ENCODE measurements at places on chromosomes 12 and 14. TPM values are rescaled to one million over a fixed set of nuclear protein-coding genes. Genes with fewer than 3 reads are reported as not detected.

CABP1 gene
- polyA plus RNA-seq = 3.9 TPM

CLEC4D gene
- 0.09 TPM for polyA plus RNA-seq

FIGNL2 gene
- polyA plus RNA-seq = 3.8 TPM

SPIC gene
- polyA plus RNA-seq = not detected

SERPINA3 gene
- polyA plus RNA-seq = 0.50 TPM

DRAM1 gene
- polyA plus RNA-seq = 20.6 TPM

ABCD2 gene
- 0.03 TPM for polyA plus RNA-seq

- DNase-seq = no peak
Measured at GRCh38 chr12:93292731-93293566, 84.8 kb upstream of the NUDT4 start.

DNA sequence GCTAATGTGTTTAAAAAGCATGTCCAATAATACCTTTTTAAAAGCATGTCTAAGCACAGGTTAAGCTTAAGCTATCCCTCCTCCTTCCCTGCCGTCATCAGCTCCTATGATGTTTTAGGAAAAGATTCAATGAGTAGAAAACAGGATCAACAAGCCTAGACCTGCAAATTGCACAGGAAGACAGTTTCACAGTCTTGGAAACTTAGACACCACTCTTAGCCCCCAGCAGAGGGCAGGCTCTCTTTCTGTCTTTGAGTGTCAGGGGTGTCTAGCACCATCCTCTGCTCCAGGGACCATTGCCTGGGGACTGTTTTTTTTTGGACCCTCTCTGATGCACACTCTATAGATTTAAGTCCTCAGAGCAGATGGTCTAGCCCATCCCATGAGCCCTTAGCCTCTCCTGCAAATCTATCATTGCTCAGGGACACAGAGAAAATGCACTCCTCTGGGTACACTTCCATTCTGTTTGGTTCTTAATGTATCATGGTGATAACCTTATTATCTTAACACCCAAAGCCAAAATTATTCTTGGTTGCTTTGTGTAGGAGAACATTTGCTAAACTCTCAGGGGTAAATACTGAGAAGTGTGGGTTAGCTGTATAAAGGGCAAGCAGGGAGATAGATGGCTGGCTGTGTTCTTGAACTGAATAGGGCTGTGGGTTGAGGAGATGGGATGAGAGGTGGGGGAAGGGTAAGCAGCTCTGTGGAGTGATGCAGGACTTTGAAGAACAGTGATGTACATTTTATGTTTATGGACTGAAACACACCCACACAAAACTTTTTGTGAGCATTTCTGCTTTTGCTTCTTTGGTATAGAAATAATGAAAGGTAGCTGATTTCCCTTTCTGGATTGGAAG lies 259.9 kb upstream of the DDHD1 start:
- DNase-seq = no peak

GRCh38 chr14:59239022-59239421 lies 50.6 kb downstream of the DAAM1 start:
- DNase-seq = no peak

DNA sequence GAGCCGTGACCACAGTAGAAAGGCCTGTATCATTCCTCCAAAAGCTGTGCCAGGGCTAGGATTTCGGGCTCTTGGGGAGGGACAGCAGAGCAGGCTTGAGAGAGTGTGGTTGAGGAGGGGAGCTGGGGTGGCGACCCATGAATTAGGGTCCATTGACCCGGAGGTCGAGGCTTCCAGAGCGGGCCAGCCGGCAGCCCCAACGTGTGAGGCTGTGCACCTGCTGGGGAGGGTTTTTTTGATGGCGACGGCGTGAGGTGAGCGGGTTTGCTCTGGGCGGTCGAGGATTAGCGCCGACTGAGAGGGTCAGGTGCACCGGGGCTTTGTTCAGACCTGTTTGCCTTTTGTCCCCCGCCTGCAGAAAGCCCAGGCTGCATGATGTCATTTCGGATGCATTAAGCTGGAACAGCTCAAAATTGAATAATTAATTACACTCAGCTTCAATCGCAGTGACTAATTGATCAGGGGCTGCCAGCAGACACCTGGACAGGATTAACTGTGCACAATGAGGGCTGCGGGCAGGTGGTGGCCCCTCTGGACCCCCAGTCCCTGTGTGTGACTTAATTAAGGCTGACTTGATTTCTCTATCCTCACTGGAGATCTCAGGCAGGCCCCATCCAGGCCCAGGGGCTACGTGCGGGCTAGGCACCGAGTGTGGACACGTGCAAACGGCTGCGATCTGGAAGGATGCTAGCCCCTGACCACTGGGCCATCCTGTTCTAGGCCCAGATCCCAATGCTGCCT lies 42.1 kb upstream of the MEG3 start:
- DNase-seq = no peak

GRCh38 chr12:77830583-77831351 lies at the start of gene NAV3:
Gene NAV3 (plus strand): TSS chr12:77830894. CDS start chr12:77831462, 568 bp downstream.
- DNase-seq = peak; percentile 48

DNA sequence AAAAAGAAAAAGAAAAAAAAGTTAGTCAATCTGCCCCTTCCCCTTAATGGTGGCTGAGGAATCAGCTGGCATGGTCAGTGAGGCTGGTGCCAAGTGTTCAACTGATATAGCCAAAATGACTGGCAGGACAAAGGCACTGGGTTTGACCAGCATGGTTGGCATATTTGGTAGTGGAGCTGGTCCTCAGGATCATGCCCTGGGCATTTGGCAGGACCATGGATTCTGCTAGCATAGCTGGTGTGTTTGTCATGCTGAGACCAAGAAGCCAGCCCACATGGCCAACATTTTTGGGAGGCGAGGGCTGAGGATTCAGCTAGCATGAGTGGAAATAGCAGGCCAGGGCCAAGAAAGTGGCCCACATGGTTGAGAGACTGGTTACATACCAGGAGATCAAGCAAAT lies 136.5 kb downstream of the FBXL14 start:
- no peak for DNase-seq

DNA sequence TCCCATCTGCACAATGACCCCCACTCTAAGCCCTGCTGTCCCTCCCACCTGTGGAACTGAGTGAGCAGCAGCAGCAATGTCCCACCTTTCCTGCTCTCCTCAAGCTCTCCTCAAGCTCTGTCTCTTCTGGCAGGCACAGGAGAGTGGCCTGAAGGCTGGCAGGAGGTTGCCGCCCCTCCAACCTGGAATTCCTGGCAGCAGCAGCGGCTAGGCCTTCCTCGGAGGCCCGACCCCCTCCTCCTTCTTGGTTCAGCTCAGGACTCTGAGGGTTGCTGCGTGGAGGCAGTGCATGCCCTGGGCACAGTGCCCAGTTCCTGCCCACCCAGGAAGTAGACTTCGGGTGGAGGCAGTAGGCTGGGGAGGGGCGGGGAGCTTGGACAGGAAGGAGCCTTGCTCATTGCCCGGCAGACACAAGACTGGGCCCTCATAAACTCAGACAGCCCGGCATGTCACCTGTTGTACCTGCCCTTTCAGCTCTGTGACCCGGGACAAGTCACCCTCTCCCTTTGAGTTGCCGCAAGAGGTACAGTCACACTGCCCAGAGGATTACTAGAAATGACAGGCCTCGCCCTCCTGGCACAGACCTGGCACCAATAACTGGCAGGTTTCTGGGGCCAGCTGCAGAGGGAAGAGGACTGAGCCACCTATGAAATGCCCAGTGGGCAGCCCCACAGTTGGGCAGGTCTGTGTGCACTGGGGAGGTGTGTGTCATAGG lies 2.1 kb upstream of the SERPINA1 start:
- no peak for DNase-seq

GRCh38 chr12:51171884-51172514 lies 936 bp downstream of the TFCP2 start:
- no peak for DNase-seq

GRCh38 chr14:45249856-45250575 lies 3.0 kb downstream of the MIS18BP1 start:
- DNase-seq = no peak

- DNase-seq = no peak
Measured at GRCh38 chr12:96045566-96045965, 10.2 kb upstream of the LTA4H start.

DNA sequence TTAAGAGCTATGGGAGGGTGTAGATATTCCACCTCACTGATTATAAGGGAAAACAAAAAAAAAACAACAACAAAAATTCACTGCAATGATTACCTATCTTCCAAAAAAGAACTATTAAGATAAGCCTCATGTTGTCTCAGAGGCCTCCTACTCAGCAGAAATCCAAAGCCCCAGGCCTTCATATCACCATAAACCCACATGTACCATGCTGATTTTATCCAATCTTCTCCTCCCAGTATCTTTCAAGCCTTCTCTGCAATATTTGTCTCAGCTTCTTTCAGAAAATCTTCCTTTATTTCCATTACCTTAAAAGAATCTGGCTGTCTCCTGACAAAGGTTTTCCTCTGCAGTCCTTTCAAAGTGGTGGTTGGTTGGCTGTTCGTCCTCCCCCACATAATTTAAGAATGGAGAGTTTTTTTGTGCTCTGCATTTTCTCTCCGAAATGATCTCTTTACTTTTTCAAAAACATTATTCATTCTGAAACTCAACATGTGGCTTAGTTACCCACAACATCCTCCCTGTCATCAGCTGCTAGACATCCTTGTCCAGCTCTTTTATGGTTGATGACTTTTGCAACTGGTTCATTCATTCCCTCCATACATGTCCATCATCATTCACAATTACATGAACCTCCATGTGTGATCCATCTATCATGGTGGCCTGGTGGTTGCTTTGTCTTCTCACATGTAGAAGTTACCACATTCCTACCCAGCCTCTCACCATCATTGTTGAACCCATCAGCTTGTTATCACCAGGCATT lies 2.9 kb upstream of the EPYC start:
- DNase-seq = no peak

DNA sequence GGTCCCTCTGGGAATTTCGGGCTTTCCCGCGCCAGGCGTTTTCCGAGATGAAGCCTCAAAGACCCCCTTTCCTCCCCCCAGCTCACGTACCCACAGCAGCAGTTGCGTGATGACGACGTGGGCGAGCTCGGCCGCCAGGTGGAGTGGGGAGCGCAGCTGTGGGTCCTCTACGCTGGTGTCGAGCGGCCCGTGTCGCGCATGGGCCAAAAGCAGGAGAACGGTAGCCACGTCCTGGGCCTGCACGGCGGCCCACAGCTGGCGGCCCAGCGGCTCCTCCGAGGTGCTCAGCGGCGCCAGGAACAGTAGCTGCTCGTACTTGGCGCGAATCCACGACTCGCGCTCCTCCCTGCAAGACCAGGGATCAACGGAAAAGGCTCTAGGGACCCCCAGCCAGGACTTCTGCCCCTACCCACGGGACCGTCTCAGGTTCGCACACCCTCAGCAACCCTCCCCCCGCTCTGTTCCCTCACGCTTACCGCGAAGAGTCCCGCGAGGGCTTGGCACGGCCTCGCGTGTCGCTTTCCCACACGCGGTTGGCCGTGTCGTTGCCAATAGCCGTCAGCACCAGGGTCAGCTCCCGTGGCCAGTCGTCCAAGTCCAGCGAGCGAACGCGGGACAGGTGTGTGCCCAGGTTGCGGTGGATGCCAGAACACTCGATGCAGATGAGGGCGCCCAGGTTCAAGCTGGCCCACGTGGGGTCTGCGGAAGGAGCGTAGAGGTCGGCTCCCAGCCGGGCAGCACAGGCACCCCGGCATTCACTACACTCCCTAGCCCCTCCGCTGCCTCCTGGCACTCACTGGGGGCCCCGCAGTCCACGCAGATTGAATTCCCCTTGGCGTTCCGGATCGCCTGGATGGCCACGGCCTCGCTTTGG lies 11.4 kb downstream of the AGAP2 start:
- DNase-seq = no peak

DNA sequence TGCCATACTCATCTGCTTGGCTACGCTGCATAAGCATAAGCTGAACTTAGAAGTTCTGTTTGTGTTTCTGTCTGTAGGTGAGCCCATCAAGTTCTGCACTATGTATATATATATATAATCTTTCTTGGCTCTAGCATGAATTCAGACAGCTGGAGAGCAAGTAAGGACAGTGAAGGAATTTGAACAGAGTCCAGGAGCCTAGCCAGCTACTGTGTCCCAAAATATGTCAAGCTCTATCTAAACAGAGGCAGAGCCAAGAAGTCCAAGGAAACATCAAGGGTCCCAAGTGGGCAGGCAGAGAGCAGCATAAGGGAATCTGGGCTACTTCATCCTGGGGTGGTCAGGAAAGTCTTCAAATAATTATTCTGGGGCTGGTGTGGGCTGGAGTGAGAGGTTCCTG lies 118.5 kb upstream of the NPAS3 start:
- no peak for DNase-seq

DNA sequence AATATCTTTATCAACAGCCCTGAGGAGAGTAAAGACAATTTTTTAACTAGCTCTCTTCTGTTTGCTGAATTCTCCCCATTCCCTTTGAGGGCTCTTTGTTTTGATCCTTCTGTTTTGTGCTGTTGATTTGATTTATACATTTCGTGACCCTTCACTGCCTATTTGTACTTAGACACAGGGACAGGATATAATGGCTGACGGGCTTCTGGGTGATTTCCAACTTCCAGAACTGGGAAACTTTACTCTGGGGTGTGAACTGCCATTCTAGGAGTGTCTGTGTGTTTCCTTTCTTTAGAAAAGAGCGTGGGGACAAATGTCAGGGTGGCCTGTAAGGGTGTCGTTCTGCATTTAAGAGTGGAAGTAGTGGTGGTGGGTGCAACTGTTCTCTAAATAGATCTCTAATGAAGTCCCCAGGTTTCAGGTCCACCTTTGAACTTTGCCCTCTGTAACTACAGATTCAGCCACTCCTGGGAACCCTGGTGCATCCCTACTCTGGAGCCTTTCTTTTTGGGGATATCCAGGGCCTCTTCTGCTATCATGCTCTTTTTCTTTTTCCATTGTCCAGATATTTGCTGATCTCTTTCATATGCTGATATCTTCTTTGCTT lies 22.3 kb upstream of the SSPN start:
- no peak for DNase-seq

- DNase-seq = no peak
Measured at GRCh38 chr14:104680806-104681688, 8.4 kb upstream of the INF2 start.

DNA sequence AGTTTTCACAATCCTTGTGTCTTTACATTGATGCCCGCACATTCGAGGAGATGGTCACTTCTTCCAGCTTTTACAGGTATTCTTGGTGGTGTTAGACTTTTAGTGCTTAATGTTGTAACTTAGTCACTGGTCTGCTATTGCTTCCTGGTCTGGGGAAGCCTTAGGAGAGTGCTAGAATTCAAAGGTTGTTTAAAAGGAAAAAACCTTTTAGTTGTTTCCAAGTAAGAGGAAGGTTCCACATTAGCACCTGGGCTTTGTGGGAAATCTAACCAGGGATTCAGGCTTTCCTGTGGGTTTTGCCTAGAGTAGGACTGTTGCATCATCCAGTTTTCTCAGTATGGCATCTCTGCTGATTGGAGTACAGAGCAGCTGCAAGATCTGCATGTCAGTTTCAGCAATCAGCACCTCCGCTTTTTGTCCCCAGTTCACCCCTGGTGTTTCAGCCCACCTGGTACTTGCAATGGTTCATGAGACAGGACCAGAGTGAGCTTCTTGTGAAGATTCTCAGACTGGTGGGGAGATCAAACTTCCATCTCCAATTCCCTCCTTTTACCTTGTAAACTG lies 44.0 kb upstream of the PLBD1 start:
- no peak for DNase-seq

DNA sequence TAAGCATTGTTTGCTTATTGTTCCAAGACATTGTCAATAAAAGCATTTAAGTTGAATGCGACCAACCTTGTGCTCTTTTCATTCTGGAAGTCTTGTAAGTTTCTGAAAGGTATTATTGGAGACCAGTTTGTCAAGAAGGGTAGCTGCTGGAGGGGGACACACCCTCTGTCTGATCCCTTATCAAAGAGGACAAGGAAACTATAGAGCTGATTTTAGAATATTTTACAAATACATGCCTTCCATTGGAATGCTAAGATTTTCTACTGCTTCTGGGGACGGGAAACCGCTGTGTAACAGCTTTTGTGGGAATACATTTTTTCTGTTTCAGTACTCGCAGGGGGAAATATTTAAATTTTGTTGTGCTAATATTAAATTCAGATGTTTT lies 3.5 kb downstream of the FOS start:
- DNase-seq = no peak
